ENCODE measurements at places on chromosomes 5 and 9.

- DNase-seq, result no peak
These were observed 713.6 kb downstream of the TLE4 start for GRCh38 chr9:80285326-80285725.

DNA sequence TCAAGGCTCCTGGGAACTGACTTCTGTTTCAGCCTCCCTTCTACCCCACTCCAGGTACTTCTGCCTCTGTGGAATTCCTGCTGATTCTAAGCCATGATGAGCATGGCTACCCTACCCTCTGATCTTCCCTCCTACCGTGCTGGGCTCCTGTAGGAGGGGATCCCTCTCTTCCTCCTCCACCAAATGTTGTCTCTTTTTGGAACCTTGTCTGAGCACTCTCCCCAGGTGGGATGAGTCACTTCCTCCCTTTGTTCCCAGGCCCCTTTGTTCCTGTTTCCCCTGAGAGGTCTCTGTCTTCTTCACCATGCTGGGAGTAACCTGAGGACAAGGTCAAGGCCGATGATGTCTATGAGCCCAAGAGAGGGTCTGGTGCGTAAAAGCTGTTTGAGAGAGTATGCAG, 213.2 kb downstream of the GABBR2 start:
- no peak for DNase-seq

GRCh38 chr5:109759306-109759705, 69.6 kb downstream of the MAN2A1 start:
- no peak for DNase-seq

DNA sequence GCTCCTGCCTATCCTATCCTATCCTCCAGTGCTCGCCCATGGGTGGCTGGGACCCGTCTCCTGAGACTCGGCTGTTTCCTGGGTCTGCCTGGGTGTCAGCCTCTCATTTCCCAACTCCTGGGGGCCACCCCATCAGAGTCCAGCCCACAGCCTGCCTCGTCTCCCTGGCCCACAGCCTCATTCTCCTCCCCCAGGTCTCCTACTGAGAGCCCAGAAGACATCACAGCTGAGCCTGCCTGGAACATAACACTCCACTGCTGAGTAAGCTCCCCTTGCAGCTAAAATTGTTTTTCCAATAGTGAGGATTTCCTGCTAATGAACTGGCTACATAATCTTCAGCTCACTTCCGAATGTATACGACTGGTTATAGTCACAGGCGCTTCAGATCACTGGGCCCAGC, 95.3 kb downstream of the TTLL11 start:
- no peak for DNase-seq

DNA sequence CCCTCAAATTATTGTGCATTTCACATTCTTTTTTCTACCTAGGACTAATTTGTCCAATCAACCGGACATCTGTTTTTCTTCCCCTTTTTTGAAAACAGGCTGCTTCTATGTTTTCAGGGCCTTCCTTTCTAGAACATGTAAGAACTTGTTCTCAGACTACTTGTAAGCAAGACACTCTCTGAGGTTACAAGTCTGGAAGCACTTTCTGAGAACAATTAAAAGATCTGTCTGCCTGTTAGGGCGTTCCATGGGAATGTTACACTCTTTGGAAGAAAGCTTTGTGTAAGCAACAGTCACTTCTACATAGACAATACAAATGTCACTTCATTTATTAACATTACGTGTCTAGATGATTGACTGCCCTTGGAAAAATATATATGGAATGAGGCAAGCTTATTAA, 50.9 kb upstream of the HSPB3 start:
- no peak for DNase-seq

Data from stimulated activated CD4-positive, alpha-beta T cell treated with anti-CD3 and anti-CD28 coated beads, TNF-alpha, amount 100 ng/mL, for 24 hours (primary cell).